ENCODE measurements at places on chromosomes 5 and 9. TPM values are rescaled to one million over a fixed set of nuclear protein-coding genes. Genes with fewer than 3 reads are reported as not detected.

GRCh38 chr9:115225459-115226116, 107.6 kb upstream of the TNC start:
- DNase-seq: no peak

DNA sequence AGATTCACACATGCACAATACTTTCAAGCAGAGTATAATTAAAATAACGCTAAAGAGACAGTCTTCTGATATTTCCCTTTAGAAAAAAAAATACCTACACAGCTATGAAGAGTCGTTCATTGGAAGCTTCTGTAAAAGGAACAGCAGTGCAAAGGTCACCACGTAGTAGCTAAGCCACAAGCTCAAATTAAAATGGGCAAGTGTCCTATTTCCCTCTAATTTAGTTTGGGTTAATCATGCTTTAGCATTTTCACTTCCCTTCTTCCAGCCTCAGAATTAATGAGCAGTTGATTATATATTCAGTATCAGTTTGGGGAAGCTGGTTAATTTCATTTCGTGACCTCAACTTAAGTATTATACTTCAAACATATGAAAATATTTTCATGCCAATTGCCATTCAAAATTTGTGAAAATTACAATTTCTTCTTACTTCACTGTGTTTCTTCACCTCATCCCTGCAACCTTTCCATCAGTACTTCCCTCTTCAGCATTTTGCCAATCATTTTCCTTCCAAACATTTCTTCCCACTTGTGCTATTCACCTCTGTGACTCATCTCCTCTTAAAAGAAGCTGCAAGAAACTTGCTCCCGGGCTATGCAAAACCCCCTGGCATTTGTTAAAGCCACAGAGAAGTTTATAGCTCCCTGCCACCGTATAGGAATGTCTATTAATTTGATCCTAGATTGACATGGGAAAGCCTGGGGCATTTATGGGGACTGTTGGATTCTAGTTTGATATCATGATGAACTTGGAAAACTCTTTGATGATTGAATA, 83.0 kb downstream of the DMRTA1 start:
- DNase-seq: no peak

GRCh38 chr9:967903-968641, 8.4 kb upstream of the DMRT3 start:
- peak; percentile 76 for DNase-seq

Gene AQP3
- 1.6 TPM for total RNA-seq

Gene PTCD2
- 12.9 TPM for total RNA-seq

All from H9 (cell line).